ENCODE measurements at places on chromosomes 5 and 9.

DNA sequence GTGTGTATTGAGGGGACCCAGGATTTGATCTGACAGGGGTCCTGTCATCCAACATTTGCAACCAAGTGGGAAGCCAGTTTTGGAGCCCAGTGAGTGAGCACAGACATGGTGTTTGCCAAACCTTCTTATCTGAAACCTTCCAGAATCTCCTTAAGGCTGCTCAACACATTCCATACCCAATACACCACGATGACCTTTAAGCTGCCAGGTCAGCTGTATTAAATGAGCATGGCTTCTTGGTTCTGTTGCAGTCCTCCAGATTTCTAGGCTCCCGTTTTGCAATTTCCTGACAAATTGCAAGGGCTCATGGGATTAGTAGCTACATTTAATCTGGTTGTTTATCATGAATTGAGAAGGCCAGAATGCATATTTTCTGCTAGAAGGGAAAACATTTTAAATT lies 124.2 kb upstream of the ATP10B start:
- H3K36me3 ChIP-seq, result no peaks in the 10 kb centered on the region
- no peaks in the 10 kb centered on the region for H3K4me1 ChIP-seq
- H3K27ac ChIP-seq, result no peak overlapping the region
- H3K27me3 ChIP-seq, result no peaks in the 10 kb centered on the region
- no peak overlapping the region for H3K4me3 ChIP-seq

- H3K4me1 ChIP-seq, result no peaks in the 10 kb centered on the region
- H3K36me3 ChIP-seq, result no peaks in the 10 kb centered on the region
- H3K27ac ChIP-seq, result no peak overlapping the region
- H3K4me3 ChIP-seq, result no peak overlapping the region
Measured at GRCh38 chr9:130817914-130818313, 17.1 kb upstream of the ABL1 start.

- H3K4me3 ChIP-seq, result no peak overlapping the region
- no peak for DNase-seq
- no peak overlapping the region for H3K27ac ChIP-seq
- no peaks in the 10 kb centered on the region for H3K36me3 ChIP-seq
- no peaks in the 10 kb centered on the region for H3K27me3 ChIP-seq
Measured at GRCh38 chr5:8714861-8715260, 831.0 kb downstream of the SEMA5A start.

DNA sequence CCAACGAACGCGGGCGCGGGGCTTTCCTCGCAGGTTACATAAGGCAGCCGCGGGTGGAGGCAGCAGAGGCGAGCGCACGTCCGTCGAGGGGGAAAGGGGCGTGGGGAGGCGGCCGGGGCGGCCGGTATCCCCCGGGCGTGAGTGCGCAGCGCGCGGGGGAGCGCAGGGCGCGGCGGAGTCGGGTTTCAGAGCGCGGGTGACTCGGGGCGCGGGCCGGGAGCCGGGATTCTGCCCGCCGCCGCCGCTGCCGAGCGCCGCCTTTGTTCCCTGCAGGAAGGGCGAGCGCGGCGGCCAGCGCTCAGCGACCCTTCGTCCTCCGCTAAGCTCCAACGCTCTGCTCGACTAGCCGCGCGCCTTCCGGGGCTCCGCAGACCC lies at the start of gene COL15A1:
TSS of gene COL15A1 (plus strand) at position 226 of the 375 bp plus-strand sequence. CDS start 155 bp downstream, outside the sequence.
- peak; percentile 74 for DNase-seq
- peaks cover 3% of the 10 kb centered on the region for H3K4me1 ChIP-seq
- peak within 1 kb of the TSS; percentile 16 for H3K27ac ChIP-seq
- peak within 1 kb of the TSS; percentile 63 for H3K4me3 ChIP-seq
- no peaks in the 10 kb centered on the region for H3K27me3 ChIP-seq

- H3K4me3 ChIP-seq, result no peak overlapping the region
- no peaks in the 10 kb centered on the region for H3K27me3 ChIP-seq
- no peaks in the 10 kb centered on the region for H3K36me3 ChIP-seq
- no peak overlapping the region for H3K27ac ChIP-seq
Measured at GRCh38 chr5:152592416-152592815, 187.3 kb upstream of the NMUR2 start.

DNA sequence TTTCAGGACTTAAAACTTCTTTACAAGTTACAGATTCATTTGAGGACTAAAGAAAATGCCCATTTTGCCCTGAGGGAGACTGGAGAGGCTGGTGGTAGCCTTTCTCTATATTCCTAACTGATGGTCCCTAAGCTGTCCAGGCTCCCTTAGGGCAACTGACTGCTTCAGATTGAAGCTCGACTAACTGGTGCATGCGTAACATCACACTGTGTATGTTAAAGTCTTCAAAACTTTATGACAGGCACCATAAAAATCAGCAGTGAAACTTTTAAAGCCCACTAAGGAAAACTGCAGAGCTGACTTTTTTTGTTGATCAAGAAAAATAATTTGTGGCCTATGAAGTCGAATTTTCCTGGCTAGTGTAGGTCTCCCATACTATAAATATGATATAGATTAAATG lies 233.0 kb upstream of the RPS23 start:
- no peak for DNase-seq
- H3K4me1 ChIP-seq, result no peaks in the 10 kb centered on the region
- H3K4me3 ChIP-seq, result no peak overlapping the region
- no peaks in the 10 kb centered on the region for H3K27me3 ChIP-seq

DNA sequence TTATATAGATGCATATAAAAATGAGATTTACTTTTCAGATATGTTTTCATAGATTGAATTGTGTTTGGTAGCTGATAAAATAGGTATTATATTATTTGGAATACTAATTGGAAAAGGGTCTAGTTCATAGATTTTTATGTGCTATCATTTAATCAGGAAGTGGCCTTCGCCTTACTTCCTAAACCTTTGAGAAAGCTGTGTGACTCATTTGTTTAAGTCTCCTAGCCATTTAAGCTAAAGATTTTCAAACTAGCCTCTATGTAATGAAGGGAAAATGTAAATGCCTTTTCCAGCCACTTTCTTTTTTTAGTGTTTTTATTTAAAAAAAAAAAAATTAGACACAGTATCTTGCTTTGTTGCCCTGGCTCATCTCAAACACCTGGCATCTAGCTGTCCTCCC lies 97.5 kb downstream of the DMXL1 start:
- no peaks in the 10 kb centered on the region for H3K27me3 ChIP-seq
- no peaks in the 10 kb centered on the region for H3K4me1 ChIP-seq

GRCh38 chr9:114908805-114909448 lies 21.5 kb downstream of the TNFSF8 start:
- no peak overlapping the region for H3K4me3 ChIP-seq
- no peaks in the 10 kb centered on the region for H3K36me3 ChIP-seq
- H3K27ac ChIP-seq, result no peak overlapping the region
- DNase-seq, result no peak
- H3K27me3 ChIP-seq, result no peaks in the 10 kb centered on the region
- H3K4me1 ChIP-seq, result no peaks in the 10 kb centered on the region

- no peaks in the 10 kb centered on the region for H3K27me3 ChIP-seq
- H3K4me1 ChIP-seq, result no peaks in the 10 kb centered on the region
- H3K27ac ChIP-seq, result no peak overlapping the region
- no peak overlapping the region for H3K4me3 ChIP-seq
- no peaks in the 10 kb centered on the region for H3K36me3 ChIP-seq
- no peak for DNase-seq
Measured at GRCh38 chr5:142295084-142295758, 29.6 kb downstream of the SPRY4 start.

DNA sequence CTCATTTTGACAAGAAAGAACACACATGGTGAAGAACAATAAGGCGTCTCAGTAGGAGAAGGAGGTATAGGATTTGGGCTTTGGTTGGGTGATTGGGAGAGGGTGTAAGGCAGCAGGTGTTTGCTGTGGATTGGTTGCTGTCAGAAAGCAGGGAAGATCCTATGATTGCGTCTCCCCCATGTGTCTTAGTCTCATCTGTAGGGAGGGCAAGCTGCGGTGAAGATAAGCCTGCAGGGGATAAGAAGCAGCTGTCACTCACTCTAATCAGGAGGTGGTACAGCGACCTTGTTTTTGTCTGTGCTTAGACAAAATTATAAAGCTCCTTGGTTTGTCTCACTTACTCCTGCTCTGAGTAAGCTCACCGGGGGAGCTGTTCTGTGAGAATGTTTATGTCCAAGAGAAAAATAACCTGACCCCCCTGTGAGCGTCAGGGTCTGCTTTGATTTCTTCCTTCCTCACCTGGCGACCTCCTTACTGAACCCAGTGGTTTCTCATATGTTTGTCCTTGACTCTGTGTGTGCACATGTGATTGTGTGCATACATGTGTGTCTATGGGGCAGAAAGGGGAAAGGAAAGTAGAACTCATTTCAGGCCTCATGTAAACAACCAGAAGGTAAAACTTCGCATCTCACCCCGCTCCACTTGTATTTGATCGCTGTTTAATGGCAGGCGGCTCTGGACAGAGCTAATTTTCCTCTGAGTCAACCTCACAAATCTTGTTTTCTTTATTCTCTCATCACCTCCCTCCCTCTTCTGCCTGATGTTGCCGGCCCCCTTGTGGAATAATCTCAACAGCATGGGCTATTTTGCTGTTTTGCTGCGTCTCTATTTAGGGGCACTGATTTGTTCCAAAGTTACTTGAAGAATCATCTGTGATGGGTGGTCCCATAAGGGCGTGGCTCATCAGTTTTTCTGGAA lies 105.6 kb downstream of the TENT4A start:
- no peaks in the 10 kb centered on the region for H3K27me3 ChIP-seq
- no peak overlapping the region for H3K4me3 ChIP-seq
- no peak for DNase-seq
- no peak overlapping the region for H3K27ac ChIP-seq

- no peak overlapping the region for H3K27ac ChIP-seq
- H3K36me3 ChIP-seq, result no peaks in the 10 kb centered on the region
- no peaks in the 10 kb centered on the region for H3K27me3 ChIP-seq
- no peaks in the 10 kb centered on the region for H3K4me1 ChIP-seq
- no peak overlapping the region for H3K4me3 ChIP-seq
Measured at GRCh38 chr5:23655674-23656073, 148.3 kb downstream of the PRDM9 start.

GRCh38 chr5:50501491-50502228 lies 60.6 kb upstream of the EMB start:
- no peak overlapping the region for H3K4me3 ChIP-seq
- no peaks in the 10 kb centered on the region for H3K36me3 ChIP-seq
- no peaks in the 10 kb centered on the region for H3K27me3 ChIP-seq

DNA sequence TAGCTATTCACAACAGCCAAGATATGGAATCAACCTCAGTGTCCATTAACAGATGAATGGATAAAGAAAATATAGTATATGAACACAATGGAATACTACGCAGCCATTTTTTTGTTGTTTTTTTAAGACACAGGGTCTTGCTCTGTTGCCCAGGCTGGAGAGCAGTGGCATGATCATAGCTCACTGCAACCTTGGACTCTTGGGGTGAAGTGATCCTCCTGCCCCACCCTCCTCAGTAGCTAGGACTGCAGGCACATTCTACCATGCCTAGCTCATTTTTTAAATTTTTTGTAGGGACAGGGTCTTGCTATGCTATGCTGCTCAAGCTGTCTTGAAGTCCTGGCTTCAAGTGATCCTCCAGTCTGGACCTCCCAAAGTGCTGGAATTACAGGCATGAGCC lies 38.5 kb downstream of the CERT1 start:
- H3K4me3 ChIP-seq, result no peak overlapping the region
- H3K27me3 ChIP-seq, result no peaks in the 10 kb centered on the region
- H3K27ac ChIP-seq, result no peak overlapping the region
- no peaks in the 10 kb centered on the region for H3K4me1 ChIP-seq
- DNase-seq, result no peak

DNA sequence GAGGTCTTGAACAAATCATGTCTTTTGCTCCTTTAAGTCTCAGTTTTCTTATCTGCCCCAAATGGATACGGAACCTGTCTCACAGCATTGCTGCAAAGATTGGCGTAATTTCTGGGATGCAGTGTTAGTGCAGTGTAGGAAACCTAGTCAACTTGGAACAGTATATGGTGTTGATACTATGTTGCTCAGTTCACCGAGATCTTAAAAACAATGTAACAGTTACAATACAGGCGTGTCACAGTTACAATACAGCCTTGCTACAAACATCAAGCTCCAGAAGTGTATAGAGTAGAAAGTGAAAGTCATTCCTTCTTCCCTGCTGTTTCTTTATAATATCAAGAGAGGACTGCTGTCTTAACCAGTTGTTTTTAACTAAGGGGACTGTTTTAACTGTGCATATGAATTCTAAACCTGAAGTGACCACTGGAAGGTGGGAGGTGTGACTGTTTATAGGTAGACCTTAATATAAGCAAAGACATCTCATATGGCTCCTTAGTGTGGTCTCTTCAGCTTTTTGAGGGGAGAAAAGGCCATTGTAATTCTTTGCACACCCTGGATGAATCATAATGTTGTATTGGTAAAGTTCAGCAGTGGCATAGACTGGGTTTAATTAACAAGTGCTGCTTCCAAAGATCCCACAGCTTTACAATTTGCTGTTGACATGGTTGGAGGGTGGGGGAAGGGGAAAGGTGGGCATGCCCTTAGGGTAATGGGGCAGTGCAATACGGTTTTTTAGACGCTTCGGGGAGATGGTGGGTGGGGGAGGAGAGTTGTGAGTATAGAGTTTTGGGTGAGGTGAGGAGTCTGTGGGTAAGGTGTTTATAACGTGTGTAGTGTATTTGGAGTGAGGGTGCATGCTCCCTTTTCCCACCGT lies 12.9 kb downstream of the PRRC2B start:
- no peaks in the 10 kb centered on the region for H3K36me3 ChIP-seq
- H3K27ac ChIP-seq, result no peak overlapping the region
- H3K4me3 ChIP-seq, result no peak overlapping the region
- no peaks in the 10 kb centered on the region for H3K27me3 ChIP-seq
- DNase-seq, result no peak

All from ovary (tissue), 10 donors.